ENCODE measurements at places on chromosomes 6 and 20.

GRCh38 chr20:61288331-61288784 is 36.3 kb downstream of the CDH4 start:
- DNase-seq = no peak

- no peak for DNase-seq
These were observed 85.3 kb upstream of the SCP2D1 start for GRCh38 chr20:18728165-18728869.

DNA sequence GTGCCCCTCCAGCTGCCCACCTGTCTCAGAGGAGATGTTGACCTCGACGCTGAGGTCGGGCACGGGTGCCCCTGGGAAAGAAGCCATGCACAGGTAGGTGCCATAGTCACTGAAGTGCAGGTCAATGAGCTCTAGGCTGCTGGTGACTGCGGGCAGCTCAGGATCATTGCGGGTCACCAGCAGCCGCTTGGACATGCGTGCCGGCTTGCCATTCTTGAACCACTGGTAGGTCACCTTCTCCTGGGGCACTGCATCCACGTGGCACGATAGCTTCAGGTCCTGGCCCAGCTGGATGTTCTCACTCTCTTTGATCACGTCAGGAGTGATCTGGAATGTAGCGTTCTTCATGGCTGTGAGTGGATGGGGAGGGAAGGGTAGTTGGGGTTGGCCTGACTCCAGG is 45.7 kb downstream of the MDGA1 start:
- DNase-seq = no peak

DNA sequence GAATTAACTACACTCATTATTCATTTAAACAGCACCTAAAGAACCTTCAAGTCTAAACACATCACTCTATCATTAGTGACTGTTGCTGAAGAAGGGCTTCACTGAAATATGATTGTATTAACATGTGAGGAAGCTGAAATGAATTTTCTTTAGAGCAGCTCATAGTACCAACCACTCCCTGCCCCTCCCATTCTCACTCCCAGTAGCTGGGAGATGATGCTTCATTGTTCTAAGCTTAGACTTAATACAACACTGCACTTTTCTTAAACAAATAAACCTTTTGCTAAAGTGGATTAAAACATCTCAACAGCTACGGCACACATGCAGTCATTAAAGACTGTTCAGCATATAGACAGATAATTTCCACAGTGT is 63.1 kb downstream of the ATXN1 start:
- no peak for DNase-seq

DNA sequence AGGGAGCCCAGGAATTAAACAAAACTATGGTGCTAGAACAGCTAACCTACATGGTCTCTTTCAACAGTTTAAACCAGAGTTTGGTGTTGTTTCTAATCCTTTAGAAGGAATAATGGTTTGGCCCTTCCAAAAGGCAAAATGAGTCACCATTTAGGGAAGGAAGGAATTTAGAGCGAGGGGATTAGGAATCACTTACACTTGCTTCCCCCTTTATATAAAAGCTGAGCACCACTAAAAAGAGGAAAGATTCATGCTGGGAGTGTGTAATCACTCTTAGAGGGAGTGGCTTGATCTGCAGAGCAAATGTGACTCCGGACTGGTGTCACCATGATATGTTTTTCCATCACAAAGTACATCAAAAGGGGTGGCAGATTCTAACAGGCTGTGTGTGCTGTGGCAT is 63.6 kb downstream of the F13A1 start:
- DNase-seq = no peak

- no peak for DNase-seq
These were observed 21.7 kb downstream of the ZSCAN12 start for GRCh38 chr6:28377879-28378278.
